ENCODE measurements at places on chromosomes 12 and 14.

DNA sequence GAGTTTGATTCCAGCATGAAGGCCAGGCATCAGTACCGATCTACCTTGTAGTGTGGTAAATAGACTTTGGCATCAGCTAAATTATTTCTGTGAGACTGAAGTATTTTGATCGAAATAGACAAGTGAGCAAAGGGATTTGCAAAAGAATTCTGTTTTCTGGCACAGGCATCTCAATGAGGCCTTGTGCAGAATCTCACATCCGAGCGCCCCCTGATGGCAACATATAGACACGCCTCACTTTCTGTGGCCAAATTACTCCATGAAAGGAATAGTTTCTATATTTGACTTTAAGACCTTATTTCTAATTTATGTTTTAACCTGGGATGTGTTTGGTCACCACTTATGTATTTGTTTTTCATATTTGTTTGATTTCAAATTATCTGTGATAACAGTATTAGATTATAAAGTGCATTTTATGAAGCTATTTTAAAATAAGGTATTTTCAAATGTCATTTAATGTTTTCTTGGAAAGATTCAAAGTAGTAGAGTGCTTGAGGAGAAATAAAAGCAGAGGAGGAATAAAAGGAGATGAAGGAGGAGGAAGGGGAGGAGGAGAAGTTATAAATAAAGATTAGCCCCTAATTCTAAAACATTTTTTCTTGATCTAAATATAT, 731.9 kb downstream of the NRXN3 start:
- no peak for DNase-seq

DNA sequence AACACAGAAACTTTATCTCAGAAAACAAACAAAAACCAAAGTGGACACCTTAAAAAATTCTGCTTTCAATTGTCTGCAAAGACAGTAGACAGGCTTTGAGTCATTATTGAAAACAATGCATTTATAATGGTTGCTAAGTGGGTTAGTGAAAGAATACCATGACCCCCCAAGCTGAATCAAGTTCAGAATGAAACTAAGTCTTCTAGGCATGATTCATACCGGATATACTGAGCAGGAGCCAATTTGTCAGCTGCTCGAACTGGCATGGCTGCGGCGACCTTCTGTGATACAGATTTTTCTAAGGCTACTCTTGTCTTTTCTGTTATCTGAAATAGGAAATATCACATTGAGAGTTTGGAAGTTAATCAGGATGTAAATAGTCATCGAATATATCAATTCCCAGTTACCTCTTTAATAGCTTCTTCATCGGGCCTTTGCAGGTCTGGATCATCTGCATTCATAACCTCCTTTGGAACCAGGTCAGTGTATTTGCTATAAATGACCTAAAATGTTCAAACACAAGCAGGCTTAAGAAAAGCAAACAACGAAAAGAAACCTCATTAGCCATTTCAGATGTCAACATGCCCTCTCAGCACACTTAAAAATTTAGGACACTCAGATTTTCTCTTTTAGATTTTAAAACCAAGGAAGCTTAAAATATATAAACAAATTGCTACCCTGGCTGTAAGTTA, 22.3 kb downstream of the SNW1 start:
- no peak for DNase-seq

DNA sequence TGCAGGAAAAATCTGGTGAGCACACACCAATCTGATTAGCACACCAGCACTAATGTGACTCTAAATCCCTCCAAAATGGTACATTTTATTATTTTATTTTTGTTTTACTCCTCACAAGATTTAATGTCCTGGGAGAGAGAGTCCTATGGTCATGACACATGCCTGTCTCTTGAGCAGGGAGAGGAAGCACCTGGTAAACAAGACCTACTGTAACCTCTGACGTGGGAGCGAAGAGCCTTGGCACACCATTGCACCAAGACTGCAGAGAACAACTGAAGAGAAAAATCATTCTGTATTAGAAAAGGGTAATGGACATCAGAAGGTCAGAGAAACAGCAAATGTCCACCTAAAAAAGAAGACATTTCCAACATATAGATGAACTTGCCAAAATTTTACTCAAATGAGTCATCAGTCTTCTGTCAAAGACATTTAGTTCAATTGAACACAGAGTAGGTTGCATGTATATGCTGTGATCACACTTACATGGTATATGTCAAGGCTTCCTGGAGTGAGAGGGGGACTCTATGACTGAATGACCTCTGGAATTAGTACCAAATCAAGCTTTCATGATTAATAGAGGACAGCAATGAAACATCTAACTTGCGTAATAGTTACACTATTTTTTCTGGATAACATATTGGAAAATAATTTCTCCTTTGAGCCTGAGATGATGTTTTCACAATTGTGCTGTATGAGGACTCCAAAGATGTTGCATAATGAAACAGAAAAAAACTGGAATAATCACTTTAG, 186.9 kb upstream of the FLRT2 start:
- DNase-seq, result no peak

GRCh38 chr12:26062566-26062965, 62.3 kb downstream of the BHLHE41 start:
- no peak for DNase-seq

DNA sequence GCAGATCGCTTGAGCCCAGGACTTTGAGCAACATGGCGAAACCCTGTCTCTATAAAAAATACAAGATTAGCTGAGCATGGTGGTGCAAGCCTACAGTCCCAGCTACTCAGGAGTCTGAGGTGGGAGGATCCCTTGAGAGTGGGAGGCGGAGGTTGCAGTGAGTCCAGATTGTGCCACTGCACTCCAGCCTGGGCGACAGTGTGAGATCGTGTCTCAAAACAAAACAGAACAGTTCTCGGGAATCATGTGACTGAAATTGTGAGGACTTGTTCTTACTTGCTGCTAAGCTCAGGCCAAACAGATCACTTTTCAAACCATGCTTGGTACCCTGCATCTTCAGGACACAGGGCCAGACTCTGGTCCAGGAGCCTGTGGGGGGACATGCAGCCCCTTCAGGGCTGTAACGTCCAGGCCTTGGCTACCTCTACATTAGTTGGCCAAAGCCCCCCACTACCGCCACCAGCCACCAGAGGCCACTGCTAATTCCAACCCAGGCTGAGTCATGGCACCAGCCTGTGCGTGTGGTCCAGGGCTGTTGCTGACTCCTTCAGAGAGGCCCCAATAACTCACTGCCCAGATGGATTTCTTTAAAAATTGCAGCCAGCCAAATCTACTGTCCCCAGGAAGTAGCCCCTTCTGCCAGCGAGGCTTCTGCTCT, 33.4 kb upstream of the SYNDIG1L start:
- no peak for DNase-seq

- no peak for DNase-seq
Measured at GRCh38 chr12:614411-614970, 48.8 kb downstream of the NINJ2 start.

DNA sequence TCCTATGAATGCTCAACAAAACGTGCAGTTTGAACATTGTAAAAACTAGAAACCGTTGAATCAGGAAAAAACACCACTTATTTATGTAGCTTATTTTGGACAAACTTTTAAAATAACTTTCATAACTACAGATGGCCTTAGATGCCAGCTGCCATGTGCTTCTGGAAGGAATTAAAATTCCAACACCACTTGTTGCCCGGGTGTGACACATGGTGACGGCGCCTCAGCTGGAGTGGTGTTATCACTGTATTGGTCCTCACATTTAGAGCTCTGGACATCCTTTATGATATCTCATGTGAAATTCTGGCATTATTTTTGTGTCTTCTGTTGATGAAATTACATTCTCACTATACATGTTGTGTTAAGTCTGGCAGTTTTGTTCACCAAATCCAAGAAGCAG, 211.0 kb downstream of the IPO8 start:
- no peak for DNase-seq

- DNase-seq, result no peak
Measured at GRCh38 chr14:25485381-25485780, 435.4 kb upstream of the STXBP6 start.

- DNase-seq, result no peak
Measured at GRCh38 chr12:40903040-40903439, 210.8 kb downstream of the CNTN1 start.

GRCh38 chr14:74241652-74242017, 2.4 kb downstream of the VSX2 start:
- no peak for DNase-seq

- no peak for DNase-seq
Measured at GRCh38 chr14:100063314-100063941, 1.8 kb upstream of the EVL start.

- DNase-seq, result no peak
Measured at GRCh38 chr12:3152892-3153291, 75.7 kb downstream of the TSPAN9 start.

DNA sequence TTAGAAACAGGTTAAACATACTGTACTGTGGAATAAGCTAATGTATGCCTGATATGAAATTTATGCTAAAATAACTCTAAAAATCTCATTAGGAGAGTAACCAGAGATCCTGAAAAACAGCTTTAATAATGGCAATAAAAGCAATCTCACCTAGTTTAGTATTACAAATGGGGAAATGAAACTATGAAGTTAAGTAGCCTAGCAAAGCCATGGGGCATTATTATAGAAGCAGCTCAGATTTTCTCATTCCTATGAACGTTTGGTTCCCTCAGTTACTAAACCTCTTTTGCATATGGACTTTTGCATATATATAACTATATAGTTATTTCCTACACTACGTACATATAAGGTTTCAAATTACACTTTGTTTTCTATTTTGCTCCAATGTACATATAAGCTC, 25.0 kb upstream of the APPL2 start:
- no peak for DNase-seq

- DNase-seq, result no peak
Measured at GRCh38 chr14:101019990-101020710, 116.6 kb upstream of the RTL1 start.

DNA sequence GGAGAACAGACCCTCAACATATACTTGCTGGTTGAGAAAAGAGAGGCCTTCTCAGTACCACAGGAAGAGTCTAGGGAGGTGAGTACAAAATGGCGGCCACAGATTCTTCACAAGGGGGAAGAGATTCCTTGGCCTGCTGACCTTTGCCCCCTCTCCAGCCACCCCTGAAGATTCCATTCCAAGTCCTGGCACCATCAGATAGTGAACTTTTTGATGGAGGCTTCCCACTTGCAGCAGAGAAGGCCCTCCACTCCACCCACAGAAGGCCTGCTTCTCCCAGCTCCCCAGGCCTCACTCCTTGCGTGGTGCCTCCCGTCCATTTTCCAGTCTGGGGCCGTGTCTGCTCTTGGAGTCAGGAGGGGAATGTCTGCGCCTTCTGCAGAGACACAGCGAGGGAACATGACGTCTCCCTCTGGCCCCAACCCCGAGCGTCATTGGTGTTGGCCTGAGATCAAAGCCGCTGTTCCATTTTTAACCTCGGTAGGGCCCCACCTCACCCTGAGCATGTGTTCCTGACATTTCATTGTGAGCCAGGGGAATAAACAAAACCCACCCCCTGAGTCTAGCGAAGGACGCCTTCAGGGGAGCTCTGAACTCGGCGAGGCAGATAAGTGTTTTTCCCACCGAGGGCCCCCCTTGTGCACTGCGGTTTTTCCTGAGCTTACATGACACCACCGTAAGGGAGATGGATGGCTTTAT, 268.7 kb upstream of the TBX3 start:
- DNase-seq, result no peak

- DNase-seq, result no peak
Measured at GRCh38 chr12:112285600-112286401, 96.4 kb downstream of the HECTD4 start.

GRCh38 chr12:77724367-77724957, 106.2 kb upstream of the NAV3 start:
- DNase-seq, result no peak

- DNase-seq, result no peak
Measured at GRCh38 chr12:101459642-101460346, 15.3 kb upstream of the SPIC start.

- DNase-seq, result no peak
Measured at GRCh38 chr14:25050269-25051150, 563 bp upstream of the STXBP6 start.

DNA sequence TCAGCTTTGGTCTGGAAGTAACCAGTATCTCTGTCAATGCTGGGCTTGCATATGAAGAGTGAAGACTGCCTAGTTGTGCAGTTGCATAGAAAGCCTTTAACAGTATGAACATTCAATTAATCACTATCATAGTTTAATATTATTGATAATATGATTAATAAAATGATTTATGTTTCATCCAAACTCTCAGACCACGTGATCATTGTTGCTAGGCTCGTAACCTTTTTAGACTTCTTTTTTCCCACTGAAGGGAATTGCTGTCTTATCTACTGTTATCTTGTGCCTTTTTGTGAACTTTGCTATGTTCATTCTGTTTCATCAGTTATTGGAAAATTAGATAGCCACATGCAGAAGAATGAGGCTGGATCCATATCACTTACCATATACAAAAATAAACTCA, 536.4 kb upstream of the NOVA1 start:
- DNase-seq, result no peak

DNA sequence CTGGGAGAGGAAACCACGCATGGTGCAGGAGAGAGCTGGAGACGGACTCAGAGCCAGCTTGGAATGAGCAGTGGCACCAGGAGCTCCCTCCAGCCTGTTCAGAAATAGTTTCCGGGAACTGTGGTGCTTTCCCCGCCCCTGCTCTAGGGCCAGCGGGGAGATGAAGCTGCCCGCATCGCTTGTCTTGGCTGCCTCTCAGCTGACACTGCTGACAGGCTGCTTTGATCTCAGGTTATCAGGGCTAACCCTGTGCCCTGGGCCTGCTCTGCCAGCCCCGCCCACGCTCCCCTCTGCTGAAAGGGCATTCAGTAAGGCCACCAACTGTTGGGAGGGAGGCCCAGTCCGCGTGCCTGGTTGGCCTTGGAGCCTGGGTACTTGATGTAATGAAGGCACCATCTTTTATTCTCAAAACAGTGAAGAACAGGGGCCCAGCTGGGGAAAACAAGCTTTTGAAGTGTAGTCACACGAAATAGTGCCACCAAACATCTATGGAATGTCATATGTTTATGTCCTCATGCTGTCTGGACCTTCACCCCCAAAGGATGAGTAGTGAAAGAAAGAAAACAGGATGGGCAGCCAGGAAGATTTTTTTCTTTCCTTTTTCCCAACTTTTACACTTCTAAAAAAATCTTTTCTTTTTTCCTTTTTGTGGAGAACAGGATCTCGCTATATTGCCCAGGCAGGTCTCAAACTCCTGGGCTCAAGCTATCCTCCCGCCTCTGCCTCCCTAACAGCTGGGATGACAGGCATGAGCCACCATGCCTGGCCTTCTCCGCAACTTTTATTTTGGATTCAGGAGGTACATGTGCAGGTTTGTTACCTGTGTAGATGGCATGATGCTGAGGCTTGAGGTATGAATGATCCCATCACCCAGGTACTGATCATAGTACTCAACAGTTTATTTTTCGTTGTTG, 115.9 kb upstream of the TBX3 start:
- no peak for DNase-seq

DNA sequence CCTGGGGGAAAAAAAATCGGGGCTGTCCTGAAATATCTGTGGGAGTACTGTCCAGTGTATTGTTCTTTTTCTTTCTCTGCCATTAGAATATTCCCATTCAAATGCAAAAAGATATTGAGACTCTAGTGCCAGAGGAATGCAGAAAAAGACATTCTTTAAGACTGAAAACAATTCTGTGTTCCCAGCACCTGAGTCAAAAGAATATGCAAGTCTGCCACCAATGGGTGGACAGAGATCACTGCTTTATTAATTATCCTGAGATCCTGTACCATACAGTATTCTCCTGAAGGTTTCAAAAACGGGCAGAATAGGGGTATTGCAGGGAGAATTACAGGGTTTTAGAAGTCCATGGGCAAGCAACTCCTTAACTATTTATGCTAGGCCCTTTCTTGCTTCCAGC, 361.8 kb downstream of the C12orf50 start:
- no peak for DNase-seq

Measured in activated gamma-delta T cell (primary cell).